Activated T-helper 1 cell treated with anti-CD3 and anti-CD28 coated beads, Interleukin-12 subunit alpha, Interleukin-12 subunit beta, Interleukin-2, Interleukin-4 antibody, amounts not matched to agents 30 ng/mL and 10 ng/mL and 1 ng/mL, durations not matched to agents 14 hours and 24 hours and 36 hours (primary cell): ENCODE measurements at places on chromosomes 5 and 9. TPM values are rescaled to one million over a fixed set of nuclear protein-coding genes. Genes with fewer than 3 reads are reported as not detected.

DNA sequence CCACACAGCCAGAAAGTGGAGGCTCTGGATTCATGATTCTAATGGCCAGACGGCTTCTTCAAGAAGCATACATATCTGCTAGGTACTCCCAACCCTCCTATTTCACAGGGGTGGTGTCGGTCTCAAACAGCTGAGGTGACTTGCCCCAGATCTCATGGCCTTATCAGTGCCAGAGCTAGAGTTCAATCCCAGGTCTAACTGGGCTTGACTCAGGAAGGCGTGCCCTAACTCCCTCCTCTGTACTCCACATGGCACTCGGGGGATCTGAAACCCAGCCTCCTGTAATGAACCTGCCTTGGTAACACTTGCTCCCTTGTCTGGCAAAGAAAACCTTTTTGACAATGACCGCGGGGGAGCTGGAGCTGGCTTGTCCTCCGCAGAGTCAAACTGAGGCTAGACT, 2.1 kb downstream of the QRFP start:
- no peak for DNase-seq

DNA sequence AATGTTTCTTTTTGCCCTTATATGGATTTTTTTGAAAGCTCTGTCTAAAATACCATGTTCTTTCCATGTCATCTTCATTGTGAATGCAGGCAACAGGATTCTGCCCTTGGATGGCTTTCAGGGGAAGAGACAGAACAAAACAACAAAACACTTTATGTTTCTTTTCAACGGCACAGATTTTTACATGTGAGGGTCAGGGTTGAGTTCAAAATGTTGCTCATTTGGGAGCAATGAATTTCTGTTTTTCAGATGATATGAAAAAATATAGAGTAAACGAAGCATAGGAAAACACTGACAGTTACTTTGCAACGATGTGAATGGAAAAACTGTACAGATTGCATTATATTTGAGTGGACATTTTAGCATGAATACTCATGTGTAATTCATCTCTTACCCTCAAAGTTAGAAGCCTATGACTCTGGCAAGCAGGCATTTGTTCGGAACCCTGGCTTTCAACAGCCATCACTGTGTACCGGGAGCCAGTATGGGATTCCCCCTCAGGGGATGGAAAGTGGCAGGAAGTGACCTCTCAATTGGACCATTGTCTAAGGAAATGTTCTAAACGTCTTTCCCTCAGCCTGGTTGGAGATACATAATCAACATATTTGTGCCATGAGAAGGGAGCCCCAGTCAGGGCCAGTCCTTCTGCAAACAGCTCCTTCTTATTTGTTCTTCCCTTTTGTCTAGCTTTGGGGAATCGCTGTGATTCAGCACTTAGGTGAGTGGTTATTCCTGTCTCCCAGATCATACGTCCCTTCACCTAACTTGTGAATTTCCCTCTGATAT, 153.9 kb upstream of the MEF2C start:
- DNase-seq, result no peak

DNA sequence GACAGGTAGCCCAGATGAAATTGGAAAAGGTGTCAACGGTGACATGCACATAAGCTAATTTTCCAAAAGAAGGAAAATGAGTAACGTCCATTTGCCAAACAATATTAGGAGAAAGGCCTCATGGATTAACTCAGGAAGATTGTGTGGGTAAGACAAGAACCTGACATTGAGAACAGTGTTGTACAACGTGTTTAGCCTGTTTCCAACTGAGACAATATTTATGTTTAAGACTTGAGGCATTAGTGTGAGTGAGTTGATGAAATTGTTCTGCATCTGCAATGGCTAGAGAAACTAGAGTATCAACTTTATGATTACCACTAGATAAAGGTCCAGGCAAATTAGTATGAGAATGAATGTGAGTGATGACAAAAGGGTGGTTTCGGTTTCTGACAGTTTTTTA, 191.3 kb upstream of the RAI14 start:
- no peak for DNase-seq

DNA sequence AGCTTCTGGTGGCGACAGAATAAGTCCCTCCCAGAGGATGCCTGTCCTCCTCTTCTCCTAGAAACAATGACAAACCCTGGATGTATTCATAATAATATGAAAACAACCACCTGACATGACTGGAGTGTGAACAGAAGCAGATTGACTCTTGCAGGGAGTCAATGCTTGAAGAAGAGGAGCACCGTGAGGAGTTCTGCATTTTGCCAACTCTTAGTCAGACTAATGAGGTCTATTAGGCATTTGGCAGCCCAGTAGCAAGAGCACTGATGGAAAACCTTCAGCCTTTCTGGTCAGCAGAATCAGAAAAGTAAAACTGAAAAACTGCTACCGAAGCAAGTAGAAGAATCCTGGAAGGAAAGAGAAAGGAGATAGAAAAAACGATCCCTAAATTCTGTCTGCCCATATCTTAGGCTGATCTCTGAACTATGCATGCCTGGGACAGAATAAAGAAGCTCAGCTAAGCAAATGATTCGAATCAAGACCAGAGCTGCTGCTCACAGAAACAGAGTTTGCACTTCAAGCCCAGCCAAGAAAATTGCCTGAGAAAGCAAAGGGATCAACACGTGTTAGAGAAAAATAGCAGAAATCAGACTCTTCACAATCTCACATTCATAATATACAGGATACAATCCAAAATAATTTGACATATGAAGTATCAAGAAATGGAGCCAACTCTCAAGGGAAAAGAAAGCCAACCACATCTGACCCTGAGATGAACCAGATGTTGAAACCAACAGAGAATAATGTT, 69.5 kb upstream of the OSMR start:
- no peak for DNase-seq

GRCh38 chr5:90231688-90232087, 177.9 kb downstream of the CETN3 start:
- no peak for DNase-seq

- no peak for DNase-seq
Observed at GRCh38 chr5:2018390-2018724, 135.6 kb upstream of the IRX4 start.

GRCh38 chr9:11312966-11313365, 700.2 kb upstream of the PTPRD start:
- no peak for DNase-seq

DNA sequence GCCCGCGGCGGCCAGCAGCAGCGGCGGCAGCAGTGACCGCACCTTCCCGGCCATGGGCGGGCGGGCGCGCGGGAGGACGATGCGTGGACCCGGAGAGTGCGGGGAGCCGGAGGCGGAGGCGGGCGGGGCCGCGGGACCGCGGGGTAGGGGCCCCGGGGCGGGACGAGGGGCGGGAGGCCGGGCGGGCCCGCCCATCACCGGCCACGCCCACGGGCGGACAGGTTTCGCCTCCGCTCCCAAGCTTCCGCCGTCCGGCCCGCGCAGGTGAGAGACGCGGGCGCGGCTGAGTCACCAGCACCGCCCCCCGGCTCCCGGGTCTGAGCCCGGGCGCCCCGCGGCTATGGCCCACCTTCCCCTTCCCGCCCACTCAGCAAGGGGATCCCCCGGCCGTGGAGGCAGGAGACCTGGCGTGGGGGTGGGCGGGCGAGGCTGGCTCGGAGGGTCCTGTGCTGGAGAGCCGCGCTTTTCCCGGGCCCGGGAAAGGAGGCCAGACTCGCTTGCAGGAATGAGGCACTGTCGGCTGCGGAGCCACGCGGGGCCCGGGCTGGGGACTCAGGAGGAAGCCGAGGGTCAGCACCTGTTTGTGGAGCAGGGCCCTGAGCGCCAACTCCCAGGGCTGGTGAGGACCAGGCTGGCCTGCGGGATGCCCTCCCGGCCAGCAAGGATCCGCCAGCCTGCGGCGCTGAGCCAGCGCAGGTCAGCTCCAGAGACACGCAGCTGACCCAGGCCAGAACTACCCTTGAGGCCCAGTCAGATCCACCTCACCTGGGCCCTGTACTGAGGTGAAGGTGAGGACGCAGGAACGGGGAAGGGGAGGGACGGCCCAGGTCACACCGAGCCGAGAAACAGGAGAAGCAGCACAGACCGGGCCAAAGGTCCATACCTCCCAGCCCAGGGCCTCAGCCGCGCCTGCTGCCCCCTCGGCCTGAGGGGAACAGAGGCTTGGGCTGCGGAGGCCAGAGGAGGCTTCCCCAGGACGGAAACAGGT, at the start of gene ENTPD2:
TSS of gene ENTPD2 (minus strand) at position 118 of the 988 bp plus-strand sequence. CDS start at position 54, 64 bp downstream.
- peak; percentile 28 for DNase-seq

DNA sequence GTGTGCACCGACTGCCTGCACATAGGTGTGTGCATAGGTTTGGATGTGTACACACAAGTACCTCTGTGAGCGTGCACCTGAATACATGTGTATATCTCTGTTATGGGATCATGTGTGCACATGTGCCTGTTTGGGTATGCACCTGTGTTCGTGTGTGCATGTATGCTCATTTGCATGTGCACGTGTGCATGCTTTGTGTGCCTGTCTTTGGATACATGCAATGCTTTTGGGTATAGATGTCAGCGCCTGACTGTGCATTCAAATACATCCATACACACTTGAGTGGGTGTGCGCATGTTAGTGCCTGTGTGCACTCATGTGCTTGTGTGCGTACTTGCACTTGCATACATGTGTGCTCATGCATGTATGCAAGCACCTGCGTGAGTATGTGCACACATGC, 258.1 kb downstream of the IRX2 start:
- no peak for DNase-seq

- no peak for DNase-seq
Observed at GRCh38 chr5:134090522-134090921, 24.0 kb upstream of the TCF7 start.

GRCh38 chr5:6029811-6030271, 348.5 kb downstream of the MED10 start:
- no peak for DNase-seq

DNA sequence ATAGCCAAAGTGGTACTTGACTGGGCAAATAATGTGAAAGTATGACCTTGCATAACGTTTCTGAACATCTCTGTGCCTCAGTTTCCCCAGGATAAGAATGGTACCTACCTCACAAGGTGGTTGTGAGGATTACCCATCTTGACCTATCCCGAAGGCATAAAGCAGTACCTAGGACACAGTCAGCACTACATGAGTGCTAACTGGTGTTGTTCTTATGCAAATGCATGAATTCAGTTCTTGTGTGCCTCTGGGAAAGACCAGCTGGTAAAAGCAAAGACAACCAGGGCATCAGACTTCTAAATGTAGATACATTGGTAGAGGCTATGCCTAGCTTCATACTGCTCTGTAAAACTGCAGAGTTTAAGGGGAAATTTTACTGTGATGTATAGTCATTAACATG, 21.8 kb upstream of the TMEM252 start:
- DNase-seq, result no peak

DNA sequence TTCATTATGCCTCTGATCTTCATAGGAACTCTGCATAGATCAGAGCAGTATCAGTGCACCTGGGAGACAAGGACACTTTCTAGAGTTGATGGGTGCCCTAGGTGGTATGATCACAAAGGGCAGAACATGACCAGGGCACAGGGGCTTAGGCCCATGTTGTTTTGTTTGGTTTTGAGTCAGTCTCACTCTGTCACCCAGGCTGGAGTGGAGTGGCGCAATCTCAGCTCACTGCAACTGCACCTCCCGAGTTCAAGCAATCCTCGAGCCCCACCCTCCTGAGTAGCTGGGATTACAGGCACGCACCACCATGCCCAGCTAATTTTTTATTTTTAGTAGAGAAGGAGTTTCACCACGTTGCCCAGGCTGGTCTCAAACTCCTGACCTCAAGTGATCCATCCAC, 17.6 kb downstream of the ALDH7A1 start:
- no peak for DNase-seq

GRCh38 chr5:10297646-10298204, 10.0 kb downstream of the CMBL start:
- no peak for DNase-seq

- no peak for DNase-seq
Observed at GRCh38 chr5:96006291-96006690, 44.6 kb upstream of the ELL2 start.

- DNase-seq, result no peak
Observed at GRCh38 chr5:133957080-133957479, 11.3 kb downstream of the C5orf15 start.

- no peak for DNase-seq
Observed at GRCh38 chr5:31114817-31115216, 78.7 kb upstream of the CDH6 start.

DNA sequence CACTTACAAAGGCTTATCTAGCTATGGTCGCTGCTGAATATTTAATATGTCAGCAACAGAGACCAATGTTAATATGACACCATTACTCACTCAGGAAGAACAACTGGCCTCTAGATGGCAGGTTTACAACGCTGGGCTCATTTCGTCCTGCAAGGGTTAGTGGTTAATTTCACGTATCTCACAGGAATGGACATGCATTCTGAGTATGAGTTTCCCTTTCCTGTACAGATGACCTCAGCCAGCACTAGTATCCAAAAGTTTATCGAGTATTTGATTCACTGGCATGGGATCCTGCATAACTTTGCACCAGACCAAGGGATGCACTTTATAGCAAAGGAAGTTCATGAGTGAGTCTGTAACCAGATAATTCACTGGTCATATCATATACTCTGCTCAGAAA, 8.7 kb upstream of the TRPC7 start:
- DNase-seq, result no peak

- no peak for DNase-seq
Observed at GRCh38 chr5:73254642-73255041, 81.6 kb downstream of the TMEM174 start.

Gene LCN9
- not detected in 2 replicates for total RNA-seq

Gene SH3GL2
- not detected in 2 replicates for total RNA-seq

Gene PCDHB9
- not detected in 2 replicates for total RNA-seq

Gene SLCO4C1
- 0.22 and 0.26 TPM in 2 replicates for total RNA-seq

Gene EMB
- total RNA-seq, result 80.6 and 81.8 TPM in 2 replicates

Gene CDH9
- total RNA-seq, result not detected in 2 replicates

Gene TAS2R1
- not detected in 2 replicates for total RNA-seq

Gene TMEM215
- total RNA-seq, result not detected in 2 replicates

Gene ZNF367
- 21.8 and 22.0 TPM in 2 replicates for total RNA-seq

Gene SLC6A7
- total RNA-seq, result not detected in 2 replicates

Gene TBC1D13
- 21.2 and 22.3 TPM in 2 replicates for total RNA-seq

Gene KCNV2
- total RNA-seq, result not detected in 2 replicates

Gene NME5
- total RNA-seq, result not detected in 2 replicates

Gene PCDHB14
- total RNA-seq, result not detected in 2 replicates
